H4 (cell line): ENCODE measurements at places on chromosomes 4 and X. TPM values are rescaled to one million over a fixed set of nuclear protein-coding genes. Genes with fewer than 3 reads are reported as not detected.

GPM6B gene
- 0.04 and 0.18 TPM in 2 replicates for total RNA-seq

USP17L12 gene
- not detected in 2 replicates for total RNA-seq

SLITRK2 gene
- 0.90 and 1.3 TPM in 2 replicates for total RNA-seq

ESX1 gene
- 0.39 and 1.2 TPM in 2 replicates for total RNA-seq

CXCL8 gene
- total RNA-seq, result 26.7 and 45.3 TPM in 2 replicates

ODAM gene
- 2.4 TPM in 1 of 2 replicates, not detected in the other for total RNA-seq

FDCSP gene
- 0.45 and 3.6 TPM in 2 replicates for total RNA-seq

FANCB gene
- 6.2 and 8.3 TPM in 2 replicates for total RNA-seq

NALF2 gene
- 0.06 TPM in 1 of 2 replicates, not detected in the other for total RNA-seq

THOC2 gene
- total RNA-seq, result 37.7 and 39.6 TPM in 2 replicates

GATA1 gene
- total RNA-seq, result not detected in 2 replicates
